ENCODE measurements at places on chromosomes 1 and 21.

DNA sequence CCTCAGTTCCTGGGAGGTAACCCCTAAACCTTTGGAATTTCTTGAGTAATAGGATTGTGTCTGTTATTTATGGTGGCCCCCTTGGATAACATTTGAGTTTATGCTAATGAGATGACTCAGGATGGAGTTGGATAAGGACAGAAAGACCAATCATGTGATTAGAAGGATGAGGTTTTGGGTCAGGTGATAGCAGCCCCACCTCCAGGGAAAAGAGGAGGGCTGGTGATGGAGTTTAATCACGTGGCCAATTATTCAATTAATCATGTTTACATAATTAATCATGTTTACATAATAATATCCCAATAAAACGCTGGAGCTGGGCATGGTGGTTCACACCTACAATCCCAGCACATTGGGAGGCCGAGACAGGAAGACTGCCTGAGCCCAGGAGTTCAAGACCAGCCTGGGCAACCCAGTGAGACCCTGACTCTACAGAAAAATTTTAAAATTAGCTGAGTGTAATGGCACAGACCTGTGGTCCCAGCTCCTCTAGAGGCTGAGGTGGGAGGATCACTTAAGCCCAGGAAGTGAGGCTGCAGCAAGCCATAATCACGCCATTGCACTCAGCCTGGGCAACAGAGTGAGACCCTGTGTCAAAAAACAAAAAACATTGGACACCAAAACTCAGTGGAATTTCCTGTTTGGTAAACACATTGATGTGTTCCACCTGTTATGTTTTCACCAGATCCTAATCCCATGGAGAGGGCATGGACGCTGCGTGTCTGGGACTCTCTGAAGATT, 73.3 kb downstream of the NUP210L start:
- no peak for DNase-seq

GRCh38 chr1:237542525-237543418, 347.9 kb downstream of the ZP4 start:
- no peak for DNase-seq

- DNase-seq = no peak
Measured at GRCh38 chr1:240235521-240236288, 144.0 kb downstream of the FMN2 start.

DNA sequence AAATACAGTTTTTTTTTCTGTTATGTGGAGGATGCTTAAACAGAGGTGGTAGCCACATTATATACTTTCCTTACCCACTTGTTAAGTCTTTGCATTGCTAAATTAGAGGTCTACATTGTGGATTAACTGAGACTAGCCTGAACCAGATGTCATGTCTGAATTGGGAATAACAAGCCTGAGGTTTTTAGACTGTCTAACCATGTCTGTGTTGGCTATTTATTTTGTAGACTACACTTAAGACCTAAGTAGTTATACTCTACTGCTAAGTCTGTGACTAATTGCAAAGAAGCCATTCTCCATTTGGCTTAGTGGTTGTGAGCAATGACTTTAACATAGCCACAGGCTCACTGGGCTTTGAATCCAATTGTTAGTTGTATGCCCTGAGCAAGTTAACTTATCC, 45.4 kb downstream of the CDC14A start:
- no peak for DNase-seq

GRCh38 chr1:222093518-222093917, 351.6 kb upstream of the DUSP10 start:
- no peak for DNase-seq

- no peak for DNase-seq
Measured at GRCh38 chr1:204070895-204071294, 2.0 kb upstream of the SOX13 start.

- peak; percentile 80 for DNase-seq
Measured at GRCh38 chr1:151047925-151048644, 534 bp downstream of the C1orf56 start.

DNA sequence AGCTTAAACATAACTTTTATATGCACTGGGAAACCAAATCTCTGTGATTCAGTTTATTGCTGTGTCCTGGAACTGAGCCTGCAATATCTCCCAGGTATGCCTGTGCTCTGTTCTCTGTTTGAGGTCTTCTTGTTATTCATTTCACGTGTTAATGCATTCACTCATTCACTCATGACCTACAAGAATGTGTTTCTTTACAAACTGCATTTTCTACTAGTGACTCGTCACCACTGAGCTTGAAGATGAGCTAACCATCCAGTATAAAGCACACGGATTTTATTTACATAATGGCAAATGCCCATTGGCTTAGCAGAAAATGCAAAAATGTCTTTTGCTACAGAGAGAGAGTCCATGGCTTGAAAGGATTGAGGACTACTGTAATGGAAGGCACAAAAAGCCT, 75.0 kb upstream of the DUSP10 start:
- DNase-seq = no peak

- DNase-seq = no peak
Measured at GRCh38 chr1:41745022-41745421, 173.7 kb downstream of the HIVEP3 start.

- no peak for DNase-seq
Measured at GRCh38 chr1:117364240-117364639, 3.0 kb upstream of the MAN1A2 start.

GRCh38 chr21:34768326-34768725, 99.5 kb downstream of the CLIC6 start:
- DNase-seq = no peak

DNA sequence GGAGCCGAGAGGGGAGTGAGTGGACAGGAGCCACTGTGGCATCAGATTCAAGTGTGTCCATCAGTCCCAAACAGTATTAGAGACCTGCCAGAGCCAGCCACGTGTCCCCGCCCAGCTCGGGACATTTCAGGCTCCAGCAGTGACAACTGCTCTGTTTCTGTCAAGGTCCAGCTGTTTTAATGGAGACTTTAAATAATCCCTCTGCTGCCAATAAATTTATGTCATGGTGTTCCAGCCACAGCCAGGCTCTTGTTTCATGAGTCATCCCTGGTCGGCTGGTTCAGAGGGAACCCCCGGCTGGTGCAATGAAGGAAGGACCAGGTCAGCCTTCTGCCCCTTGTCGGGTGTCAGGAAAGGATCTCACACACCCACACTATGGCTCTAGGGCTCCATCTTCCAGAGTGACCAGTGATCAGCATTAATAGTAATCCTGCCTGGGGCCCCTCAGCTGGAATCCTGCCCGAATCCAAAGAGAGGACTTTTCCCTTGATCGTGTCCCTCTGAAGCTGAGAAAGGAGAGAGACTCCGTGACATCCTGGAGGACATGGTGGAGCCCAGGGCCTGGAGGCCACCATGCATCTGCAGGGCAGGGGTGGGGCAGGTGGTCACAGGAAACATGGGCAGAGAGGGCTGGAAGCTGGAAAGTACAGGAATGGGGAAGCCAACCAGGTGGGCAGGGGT, 197.3 kb downstream of the MATN1 start:
- no peak for DNase-seq

DNA sequence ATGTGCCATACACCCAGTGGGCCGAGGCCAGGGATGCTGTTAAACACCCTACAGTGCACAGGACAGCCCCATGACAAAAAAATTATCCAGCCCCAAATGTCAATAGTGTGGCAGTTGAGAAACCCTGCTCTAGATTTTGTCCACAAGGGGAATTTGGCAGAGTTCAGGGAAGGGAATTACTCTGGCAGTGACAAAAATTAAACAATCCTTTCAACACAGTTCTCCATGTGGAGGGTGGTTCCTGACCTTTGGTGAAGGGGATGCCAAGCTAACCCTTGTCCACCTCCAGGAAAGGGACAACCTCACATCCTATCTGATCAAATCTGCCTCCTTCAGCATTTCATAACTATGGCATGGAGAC, 28.4 kb upstream of the CD84 start:
- no peak for DNase-seq

- no peak for DNase-seq
Measured at GRCh38 chr1:212479188-212479587, 46.5 kb downstream of the NENF start.

DNA sequence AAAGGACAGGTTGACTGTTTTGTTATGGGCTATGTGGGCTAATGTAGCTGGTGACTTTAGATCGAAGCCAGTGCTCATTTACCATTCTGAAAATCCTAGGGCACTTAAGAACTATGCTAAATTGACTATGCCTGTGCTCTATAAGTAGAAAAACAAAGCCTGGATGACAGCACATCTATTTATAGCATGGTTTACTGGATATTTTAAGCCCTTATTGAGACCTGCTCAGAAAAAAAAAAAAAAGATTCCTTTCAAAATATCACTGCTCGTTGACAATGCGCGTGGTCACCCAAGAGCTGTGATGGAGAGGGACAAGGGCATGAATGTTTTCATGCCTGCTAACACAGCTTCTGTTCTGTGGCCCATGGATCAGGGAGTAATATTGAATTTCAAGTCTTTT, 48.1 kb downstream of the CAMSAP2 start:
- no peak for DNase-seq

GRCh38 chr1:8023995-8024313, 2.2 kb downstream of the ERRFI1 start:
- DNase-seq = no peak

GRCh38 chr1:71015745-71016144, 31.9 kb downstream of the PTGER3 start:
- DNase-seq = no peak

GRCh38 chr1:199163267-199163666, 524.4 kb downstream of the PTPRC start:
- DNase-seq = no peak

- DNase-seq = no peak
Measured at GRCh38 chr1:7400566-7400965, 370.5 kb upstream of the VAMP3 start.

Measured in C1 segment of cervical spinal cord (tissue), 14 donors.